IPS DF 6.9 (cell line): ENCODE measurements at places on chromosomes 2 and 18.

GRCh38 chr2:225431105-225431863, 31.8 kb downstream of the NYAP2 start:
- no peak for DNase-seq

- DNase-seq, result no peak
Observed at GRCh38 chr2:203761121-203761520, 54.7 kb downstream of the CD28 start.

GRCh38 chr2:118241128-118241527, 152.9 kb downstream of the INSIG2 start:
- DNase-seq, result no peak

- no peak for DNase-seq
Observed at GRCh38 chr2:241882091-241882625, 12.6 kb downstream of the RTP5 start.

- no peak for DNase-seq
Observed at GRCh38 chr2:157150747-157151146, 106.8 kb upstream of the GALNT5 start.
